Type B pancreatic cell (in vitro differentiated cells): ENCODE measurements at places on chromosomes 2 and 18. TPM values are rescaled to one million over a fixed set of nuclear protein-coding genes. Genes with fewer than 3 reads are reported as not detected.
A peak's percentile ranks its signal among the peaks of the same experiment; 100 is the strongest.

DNA sequence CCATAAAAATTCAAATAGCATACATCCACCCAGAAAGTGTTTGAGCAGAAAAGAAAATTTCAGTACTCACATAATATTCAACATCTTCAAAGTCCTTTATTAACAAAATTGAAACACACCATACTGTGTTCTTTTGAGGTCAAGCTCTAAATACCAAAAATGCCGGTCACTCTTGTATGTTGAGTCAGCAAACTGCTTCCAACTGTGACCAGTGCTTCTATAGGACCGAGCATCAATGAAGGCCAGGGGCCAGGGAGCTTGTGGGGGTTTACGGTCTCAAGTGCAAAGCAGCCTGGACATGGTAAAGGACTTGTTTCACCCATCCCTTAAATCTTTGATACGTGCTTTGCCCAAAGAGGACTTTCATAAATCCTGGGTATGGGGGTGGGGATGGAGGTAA lies 112.7 kb upstream of the REV1 start:
- H3K27ac ChIP-seq: no peak overlapping the region
- H3K36me3 ChIP-seq: no peaks in the 10 kb centered on the region
- peaks cover 8% of the 10 kb centered on the region for H3K27me3 ChIP-seq
- H3K4me3 ChIP-seq: no peak overlapping the region
- H3K4me1 ChIP-seq: peaks cover 23% of the 10 kb centered on the region
- DNase-seq: no peak

DNA sequence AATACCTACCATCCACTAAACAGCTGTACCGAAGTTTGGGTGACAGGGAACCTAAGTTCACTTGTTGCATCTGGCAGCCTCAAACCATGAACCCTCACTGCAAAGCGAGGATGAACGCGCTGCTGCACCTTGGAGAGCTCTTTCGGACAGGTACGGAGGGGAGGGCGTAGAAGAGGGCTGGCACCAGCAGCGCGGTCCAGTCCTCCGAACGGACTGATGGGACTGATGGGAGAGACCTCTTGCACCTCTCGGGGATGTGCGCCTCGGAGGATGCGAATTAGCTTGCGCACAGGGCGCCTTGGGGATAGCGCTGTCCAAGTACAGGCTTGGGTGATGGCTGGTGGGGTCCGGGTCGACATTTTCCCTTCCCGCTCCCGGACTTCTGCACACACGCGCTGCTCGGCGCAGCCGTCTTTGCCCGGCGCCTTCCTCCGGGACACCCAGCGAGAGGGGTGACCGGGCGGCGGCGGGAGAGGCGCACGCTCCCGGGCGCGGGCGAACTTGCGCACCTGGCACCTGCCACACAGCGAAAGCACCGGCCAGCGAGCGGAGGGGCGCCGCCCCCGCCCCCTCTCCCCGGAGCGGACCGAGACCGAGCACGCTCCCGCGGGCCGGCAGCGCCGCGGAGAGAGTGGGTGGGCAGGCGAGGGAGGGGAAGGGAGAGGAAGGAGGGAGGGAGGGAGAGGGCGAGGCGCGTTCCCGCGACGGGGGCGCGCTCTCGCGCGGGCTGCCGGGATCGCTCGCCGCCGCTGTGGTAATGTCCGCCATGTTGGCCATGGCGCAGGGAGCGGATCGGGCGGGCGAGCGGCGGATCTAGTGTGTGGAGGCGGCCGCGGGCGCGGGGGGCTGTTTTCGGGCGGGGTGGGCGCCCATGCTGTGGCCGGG lies at the start of gene EPC2:
Gene EPC2, plus strand, starts transcription at position 754 of the 885 bp plus-strand sequence. CDS start 267 bp downstream, outside the sequence.
- peaks cover 20% of the 10 kb centered on the region for H3K4me1 ChIP-seq
- peak within 1 kb of the TSS; percentile 98 for H3K4me3 ChIP-seq
- peaks cover 3% of the 10 kb centered on the region for H3K27me3 ChIP-seq
- peak within 1 kb of the TSS; percentile 93 for H3K27ac ChIP-seq
- DNase-seq: peak; percentile 96

- no peaks in the 10 kb centered on the region for H3K36me3 ChIP-seq
- peaks cover 21% of the 10 kb centered on the region for H3K4me1 ChIP-seq
- DNase-seq: no peak
- no peaks in the 10 kb centered on the region for H3K27me3 ChIP-seq
- H3K27ac ChIP-seq: no peak overlapping the region
Measured at GRCh38 chr2:226185616-226186211, 613.9 kb downstream of the IRS1 start.

DNA sequence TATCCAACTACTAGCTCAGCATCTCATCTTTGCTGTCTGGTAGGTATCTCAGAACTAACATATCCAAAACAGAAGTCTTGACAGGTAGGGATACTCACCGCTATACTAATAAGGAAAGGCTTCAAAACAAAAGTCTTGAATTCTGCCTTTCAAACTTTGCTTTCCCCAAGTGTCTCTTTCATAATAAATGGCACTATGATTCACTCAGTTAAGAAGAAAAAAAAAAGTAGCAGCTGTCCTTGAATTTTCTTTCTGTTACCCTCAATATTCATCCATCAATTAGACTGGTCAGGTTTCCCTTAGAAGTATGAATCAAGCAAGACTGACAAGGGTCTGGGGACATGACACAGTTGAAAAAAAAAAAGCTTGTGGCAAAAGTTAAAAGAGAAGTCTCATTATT lies 175.1 kb downstream of the GULP1 start:
- H3K36me3 ChIP-seq: peaks cover 19% of the 10 kb centered on the region
- no peaks in the 10 kb centered on the region for H3K27me3 ChIP-seq
- H3K4me1 ChIP-seq: no peaks in the 10 kb centered on the region
- no peak overlapping the region for H3K27ac ChIP-seq

- no peaks in the 10 kb centered on the region for H3K4me1 ChIP-seq
- no peak overlapping the region for H3K27ac ChIP-seq
- no peaks in the 10 kb centered on the region for H3K27me3 ChIP-seq
- DNase-seq: no peak
Measured at GRCh38 chr2:54956111-54956627, 94.1 kb downstream of the RTN4 start.

DNA sequence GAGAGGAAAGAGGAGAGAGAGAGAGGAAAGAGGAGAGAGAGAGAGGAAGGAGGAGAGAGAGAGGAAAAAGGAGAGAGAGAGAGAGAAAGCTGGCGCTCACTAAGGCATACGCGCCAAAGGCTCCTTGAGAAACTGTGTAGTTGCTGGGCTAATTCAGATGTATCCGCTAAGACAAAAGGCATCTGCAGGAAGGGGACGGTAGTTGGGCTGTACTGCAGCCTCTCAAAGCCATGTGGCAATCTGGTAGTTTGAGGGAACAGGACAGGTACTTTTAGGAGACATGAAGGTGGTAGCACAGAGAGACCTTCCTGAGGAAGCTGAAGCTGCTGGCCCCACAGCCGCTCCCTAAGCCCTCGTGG lies 31.6 kb downstream of the THNSL2 start:
- peaks cover 8% of the 10 kb centered on the region for H3K4me1 ChIP-seq
- no peak overlapping the region for H3K4me3 ChIP-seq
- peaks cover 51% of the 10 kb centered on the region for H3K27me3 ChIP-seq
- H3K36me3 ChIP-seq: peaks cover 3% of the 10 kb centered on the region
- no peak overlapping the region for H3K27ac ChIP-seq

DNA sequence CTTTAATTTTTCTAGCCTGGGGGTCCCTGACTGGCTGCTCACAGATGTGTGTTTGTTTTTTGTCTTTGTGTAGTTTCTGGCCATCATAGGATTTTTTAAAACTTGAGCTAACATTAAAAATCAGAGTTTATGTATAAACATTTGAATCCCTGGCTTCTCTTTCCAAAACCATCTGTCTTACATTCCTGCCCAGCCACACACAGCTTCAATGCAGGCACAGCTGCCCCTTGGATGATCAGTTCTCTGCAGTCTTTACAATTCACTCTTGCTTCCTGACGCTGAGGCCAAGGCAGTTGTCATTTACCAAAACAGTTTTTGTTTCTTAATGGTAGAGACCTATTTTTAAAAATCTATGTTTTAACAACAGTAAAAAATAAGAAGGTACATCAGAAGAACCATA lies 169.2 kb upstream of the LRRTM1 start:
- no peak overlapping the region for H3K27ac ChIP-seq
- no peak for DNase-seq
- no peak overlapping the region for H3K4me3 ChIP-seq
- no peaks in the 10 kb centered on the region for H3K36me3 ChIP-seq
- peaks cover 14% of the 10 kb centered on the region for H3K4me1 ChIP-seq
- no peaks in the 10 kb centered on the region for H3K27me3 ChIP-seq

Gene TFCP2L1
- total RNA-seq: 3.0 and 4.6 TPM in 2 replicates
